ENCODE measurements at places on chromosomes 5 and 9.
A peak's percentile ranks its signal among the peaks of the same experiment; 100 is the strongest.

DNA sequence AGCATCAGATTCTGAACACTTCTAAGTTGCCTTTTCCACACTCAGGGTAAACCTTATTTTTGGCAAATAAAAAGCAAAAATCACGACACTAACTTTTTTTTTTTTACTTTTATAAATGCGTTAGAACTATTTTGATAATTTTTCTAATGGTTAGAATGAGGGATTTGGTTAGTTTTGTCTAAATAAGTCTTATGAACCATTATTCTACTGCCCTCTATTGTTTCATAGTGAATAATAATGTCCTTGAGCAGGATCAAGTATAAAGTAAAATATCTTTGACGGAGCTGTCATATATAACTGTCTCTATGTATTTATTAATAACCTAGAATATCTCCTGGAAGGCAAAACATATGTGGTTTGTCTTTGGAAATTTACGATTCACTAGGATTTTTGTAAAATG, 631.8 kb downstream of the GABRG2 start:
- no peak for DNase-seq

DNA sequence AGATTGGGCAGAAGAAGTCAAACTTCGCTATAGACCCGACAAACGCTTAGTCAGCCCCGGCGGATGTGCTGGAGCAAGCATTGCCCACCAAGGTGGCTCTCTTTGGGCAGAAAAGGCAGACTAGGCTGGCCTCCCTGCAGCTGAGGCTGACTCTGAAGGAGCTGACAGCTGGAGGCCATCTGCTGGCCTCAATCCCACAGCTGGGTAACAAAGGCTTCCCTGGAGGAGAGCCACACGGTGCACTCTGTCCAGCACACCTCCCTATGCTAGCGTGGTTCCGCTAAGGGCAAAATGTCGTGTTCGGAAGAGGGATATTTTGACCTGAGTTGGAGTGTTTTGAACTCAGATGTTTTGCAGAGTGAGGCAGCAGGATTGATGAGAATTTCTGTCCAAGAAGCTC, 103.5 kb upstream of the PTCH1 start:
- DNase-seq = no peak

DNA sequence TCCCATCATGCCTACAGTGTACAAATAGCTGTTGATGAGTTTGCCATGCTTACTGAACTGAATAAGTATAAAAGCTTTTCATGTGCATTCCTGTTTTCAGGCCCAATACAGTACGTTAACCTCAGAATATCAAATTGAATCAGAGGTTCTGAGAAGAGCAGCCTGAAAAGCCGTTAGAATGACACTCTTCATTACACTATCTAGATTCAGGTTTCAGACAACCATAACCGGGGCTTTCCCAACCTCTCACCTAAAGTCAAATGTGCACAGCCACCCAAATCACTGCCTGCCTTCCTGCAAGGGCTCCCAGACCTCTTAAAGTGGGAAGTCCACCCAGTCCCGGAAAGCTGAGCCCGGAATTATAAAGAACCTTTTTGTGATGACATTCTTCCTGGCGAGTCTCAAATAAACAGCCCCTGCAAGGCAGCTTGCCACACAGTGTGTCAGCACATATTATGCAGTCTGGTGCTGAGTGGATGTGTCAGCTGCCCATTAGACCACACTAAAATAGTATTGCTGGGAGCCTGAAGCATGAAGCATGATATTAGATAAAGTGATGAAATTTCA, 245.8 kb downstream of the TLE4 start:
- no peak for DNase-seq

GRCh38 chr5:67214707-67215447, 18.3 kb upstream of the CD180 start:
- DNase-seq = no peak

GRCh38 chr9:124078641-124079040, 67.1 kb downstream of the LHX2 start:
- no peak for DNase-seq

DNA sequence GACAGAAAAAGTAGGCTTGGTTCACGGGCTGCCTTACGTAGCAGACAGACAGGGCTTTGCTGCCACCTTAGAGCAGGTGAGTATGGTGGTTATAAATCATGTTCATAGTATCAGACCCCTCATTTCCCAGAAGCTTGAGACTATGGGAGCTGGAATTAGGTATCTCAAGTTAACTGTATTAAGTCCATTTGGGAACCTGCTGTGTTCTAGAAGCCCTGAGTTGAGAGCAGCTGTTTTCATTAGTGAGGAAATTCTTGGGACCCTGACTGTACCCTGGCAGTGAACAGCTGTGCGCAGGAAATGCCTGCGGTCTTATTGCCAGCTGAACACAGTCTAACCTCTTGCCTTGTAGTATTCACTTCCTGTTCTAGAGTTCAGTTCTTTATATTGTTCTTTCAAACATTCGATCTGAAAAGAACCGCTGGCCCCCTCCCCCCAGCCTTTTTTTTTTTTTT, 29.8 kb downstream of the UGCG start:
- peak; percentile 97 for DNase-seq

GRCh38 chr9:104326912-104327311, 177.2 kb upstream of the OR13F1 start:
- DNase-seq = no peak

- DNase-seq = no peak
Observed at GRCh38 chr5:137265457-137265856, 233.7 kb downstream of the SPOCK1 start.

- no peak for DNase-seq
Observed at GRCh38 chr5:75600535-75600934, 10.7 kb upstream of the ANKDD1B start.

- DNase-seq = no peak
Observed at GRCh38 chr9:121921444-121921843, 171.7 kb downstream of the TTLL11 start.

GRCh38 chr5:77906806-77907205, 130.7 kb upstream of the TBCA start:
- DNase-seq = no peak

DNA sequence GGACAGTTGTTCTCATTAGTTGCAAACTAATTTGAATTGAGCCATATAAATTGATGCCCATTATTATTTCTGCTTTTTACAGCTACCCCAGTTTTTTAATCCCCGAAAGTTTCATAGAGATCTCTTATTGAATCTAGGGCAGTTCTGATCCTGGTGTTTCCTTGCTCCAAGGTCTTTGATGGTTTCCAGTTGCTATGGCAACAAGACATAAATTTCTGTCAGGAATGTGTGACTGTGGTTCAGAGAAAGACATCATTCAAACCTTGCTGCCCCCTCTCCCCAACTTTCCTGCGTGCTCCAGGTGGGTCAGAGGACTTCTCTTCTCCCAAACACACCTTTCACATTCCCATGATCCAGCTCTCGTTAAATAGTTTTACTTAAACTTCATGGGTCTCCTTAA, 63.4 kb downstream of the TAF11L14 start:
- no peak for DNase-seq

GRCh38 chr5:175894271-175894670, 22.9 kb downstream of the CPLX2 start:
- DNase-seq = no peak

- no peak for DNase-seq
Observed at GRCh38 chr5:96506866-96507527, 73.9 kb upstream of the PCSK1 start.

- DNase-seq = no peak
Observed at GRCh38 chr5:168599826-168600225, 20.7 kb upstream of the PANK3 start.

- DNase-seq = no peak
Observed at GRCh38 chr5:146731909-146732659, 146.5 kb downstream of the PPP2R2B start.

DNA sequence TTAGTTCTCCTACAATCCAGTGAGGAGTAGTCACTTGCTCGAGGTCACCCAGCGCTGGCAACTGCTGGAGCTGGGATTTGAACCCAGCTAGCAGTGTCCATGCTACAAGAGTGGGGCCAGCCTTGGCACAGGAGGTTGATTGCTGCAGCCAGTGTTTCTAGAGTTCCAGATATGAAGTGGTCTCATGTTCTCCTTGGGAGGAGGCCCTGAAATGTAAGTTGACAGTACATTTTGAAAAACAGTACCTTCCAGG, 802 bp downstream of the CCDC107 start:
- DNase-seq = peak; percentile 43

GRCh38 chr5:90548069-90548593, 10.5 kb upstream of the ADGRV1 start:
- no peak for DNase-seq

DNA sequence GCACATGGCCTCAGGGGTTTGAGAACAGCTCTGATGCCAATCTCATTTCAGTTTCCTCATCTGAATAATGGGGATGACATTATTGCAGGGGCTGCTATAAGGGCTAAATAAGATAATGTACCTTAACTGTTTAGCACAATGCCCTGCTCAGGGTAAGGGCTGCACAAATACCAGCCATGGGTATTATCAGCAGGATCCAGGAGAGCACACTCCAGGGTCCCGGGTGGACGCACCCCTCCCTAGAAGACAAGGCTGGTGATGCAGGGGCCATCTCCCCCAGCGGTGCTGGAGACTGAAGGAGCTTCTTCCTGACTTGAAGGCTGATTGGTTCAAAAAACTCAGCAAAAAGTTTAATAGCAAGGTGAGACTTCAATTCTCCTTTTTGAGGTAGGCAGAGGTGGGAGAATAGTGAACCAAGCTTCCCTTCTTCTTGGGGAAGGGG, 2.7 kb upstream of the CXXC5 start:
- no peak for DNase-seq

GRCh38 chr9:114677418-114677817, 4.6 kb downstream of the TEX48 start:
- peak; percentile 11 for DNase-seq

GRCh38 chr5:8376478-8376877, 507.5 kb downstream of the MTRR start:
- DNase-seq = no peak

DNA sequence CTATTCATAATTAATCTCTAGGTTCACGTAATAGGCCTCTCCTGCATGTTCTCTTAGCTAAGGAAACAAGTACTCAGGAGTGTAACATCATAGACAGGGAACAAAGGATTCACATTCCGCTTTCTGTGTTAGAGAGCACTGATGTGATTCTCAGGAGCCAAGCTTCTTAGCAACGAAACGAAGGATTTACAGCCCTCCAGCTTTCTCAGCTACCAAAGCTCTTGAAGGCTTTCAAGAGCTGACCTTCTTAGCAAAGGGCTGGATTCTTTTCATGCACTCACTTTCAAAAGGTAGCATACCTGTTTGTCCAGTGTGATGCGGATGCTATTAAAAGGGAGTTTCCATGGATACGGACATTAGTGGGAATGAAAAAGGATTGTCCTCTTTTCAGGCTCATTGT, 107.4 kb downstream of the TUSC1 start:
- no peak for DNase-seq

GRCh38 chr5:77843570-77844372, 67.6 kb upstream of the TBCA start:
- DNase-seq = no peak

DNA sequence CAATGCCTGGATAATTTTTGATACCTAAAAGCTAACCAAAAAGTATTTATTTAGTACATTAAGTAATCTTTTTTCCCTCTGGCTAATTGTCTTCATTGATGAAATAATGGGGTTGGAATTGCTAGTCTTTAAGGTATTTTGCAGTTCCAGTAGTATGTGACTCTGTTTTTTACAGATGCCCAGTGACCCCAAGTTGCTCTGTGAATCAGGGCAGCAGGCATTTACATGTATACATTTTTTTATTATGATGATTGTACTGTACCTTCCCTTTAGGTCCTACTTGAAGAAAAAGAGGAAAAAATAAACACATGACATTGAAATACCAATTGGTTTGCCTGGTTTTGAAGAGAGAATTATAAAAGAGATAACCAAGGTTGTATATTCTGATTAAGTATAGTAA, 385.5 kb downstream of the ADGRV1 start:
- DNase-seq = no peak

DNA sequence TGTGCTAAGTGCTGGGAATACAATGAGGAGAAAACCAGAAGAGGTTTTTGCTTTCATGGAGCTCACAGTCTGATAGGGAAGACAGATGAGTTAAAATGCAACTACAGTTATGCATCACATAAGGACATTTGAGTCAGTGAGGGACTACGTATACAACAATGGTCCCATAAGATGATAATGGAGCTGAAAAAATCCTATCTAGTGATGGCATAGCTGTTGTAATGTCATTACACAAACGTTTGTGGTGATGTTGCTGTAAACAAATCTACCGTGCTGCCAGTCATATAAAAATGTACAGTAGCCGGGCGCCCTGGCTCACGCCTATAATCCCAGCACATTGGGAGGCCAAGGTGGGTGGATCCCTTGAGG, 110.1 kb upstream of the RAD23B start:
- DNase-seq = no peak

GRCh38 chr5:169115461-169116124, 185.3 kb downstream of the SLIT3 start:
- DNase-seq = no peak

DNA sequence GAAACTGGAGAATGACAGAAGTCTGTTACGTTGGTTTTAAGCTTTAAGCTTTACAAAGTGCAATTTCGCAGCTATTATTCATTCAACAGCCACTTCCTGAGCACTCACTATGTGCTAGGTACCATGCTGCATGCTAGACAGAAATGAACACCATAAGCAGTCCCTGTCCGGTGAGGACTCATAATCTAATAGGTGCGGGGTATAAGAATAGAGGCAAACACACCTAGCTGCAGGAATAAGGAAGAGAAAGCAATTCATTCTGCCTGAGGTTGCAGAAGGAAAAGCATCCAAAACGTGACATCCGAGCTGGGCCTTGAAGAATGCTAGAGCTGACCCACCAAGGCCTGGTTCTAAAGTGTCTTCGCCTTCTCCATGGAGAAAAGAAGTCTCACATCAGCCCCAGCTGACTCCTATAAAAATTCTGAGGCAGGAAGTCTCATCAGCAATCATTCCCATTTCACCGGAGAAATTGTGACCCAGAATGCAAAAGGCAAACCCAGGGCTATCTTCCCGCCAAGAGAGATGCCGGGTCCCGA, 542 bp downstream of the FKBP15 start:
- no peak for DNase-seq

DNA sequence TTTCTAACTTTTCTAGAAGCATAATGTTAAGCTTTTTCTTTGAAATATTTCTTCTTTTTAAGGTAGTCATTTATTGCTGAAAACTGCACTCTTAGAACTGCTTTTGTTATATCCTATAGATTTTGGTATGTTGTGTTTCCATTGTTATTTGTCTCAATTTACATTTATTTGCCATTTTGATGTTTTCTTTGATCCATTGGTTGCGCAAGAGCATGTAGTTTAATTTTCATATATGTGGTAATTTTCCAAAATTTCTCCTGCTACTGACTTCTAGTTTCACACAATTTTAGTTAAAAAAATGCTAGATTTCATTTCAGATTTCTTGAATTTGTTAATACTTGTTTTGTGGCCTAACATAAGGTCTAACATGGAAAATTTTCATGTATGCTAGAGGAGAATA, 1029.3 kb upstream of the TYRP1 start:
- no peak for DNase-seq

GRCh38 chr9:88777498-88778312, 213.6 kb upstream of the S1PR3 start:
- peak; percentile 90 for DNase-seq

DNA sequence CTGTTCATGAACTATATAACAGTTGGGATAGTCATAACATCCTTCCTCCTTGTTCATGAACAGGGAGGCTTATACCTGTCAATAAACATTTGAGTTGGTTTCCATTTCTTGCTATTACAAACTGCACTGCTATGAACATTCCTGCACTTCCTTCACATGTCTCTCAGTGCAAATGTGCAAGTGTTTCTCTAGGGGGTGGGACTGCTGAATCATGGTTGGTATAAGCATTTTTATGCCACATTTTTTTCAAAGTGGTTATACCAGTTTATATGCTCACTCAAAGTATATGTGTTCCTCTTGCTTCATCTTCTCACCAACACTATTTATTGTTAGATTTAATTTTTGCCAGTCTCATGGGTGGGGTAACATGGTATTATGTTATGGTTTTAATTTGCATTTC, 25.8 kb upstream of the TPD52L3 start:
- no peak for DNase-seq
